ENCODE measurements at places on chromosomes 1 and 21.

DNA sequence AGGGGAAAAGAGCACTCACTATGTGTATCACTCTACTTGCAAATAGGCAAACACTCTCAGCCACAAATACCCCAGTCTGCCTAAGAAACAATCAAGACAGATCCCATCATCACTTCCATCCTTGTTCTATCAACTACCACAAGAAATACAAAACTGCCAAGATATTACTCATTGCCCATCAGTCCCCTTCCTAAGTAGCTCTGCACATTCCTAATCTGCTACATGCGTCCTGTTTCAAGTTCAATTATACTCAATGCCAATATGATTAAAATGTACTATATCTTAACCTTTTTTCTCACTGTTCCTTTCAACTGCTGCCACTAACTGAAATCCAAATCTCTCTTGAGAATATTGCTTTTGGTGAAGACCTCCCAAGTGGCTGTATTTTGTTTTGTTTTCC lies 1688.4 kb downstream of the PLA2G4A start:
- DNase-seq = no peak

GRCh38 chr1:224518528-224518927 lies 83.9 kb upstream of the WDR26 start:
- DNase-seq = no peak

DNA sequence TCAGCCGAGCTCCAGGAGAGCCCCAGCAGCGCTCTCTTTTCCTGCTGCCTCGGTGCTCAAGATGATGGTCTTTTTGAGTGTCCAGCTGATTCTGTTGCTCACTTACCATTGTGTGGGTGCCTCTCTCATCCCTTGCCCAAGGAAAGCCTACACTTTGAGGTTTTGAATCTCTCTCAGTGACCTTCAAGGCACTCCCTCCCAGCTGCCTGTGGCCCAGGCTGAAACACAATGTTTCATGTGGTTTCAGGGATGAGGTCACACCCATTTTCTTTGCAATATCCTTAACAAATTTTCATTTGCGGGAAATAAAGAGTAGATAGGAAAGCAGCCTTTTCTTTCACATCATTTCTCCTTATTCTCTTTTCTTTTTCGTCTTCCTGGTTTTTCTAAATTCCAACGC lies 12.6 kb upstream of the MRPS14 start:
- no peak for DNase-seq

DNA sequence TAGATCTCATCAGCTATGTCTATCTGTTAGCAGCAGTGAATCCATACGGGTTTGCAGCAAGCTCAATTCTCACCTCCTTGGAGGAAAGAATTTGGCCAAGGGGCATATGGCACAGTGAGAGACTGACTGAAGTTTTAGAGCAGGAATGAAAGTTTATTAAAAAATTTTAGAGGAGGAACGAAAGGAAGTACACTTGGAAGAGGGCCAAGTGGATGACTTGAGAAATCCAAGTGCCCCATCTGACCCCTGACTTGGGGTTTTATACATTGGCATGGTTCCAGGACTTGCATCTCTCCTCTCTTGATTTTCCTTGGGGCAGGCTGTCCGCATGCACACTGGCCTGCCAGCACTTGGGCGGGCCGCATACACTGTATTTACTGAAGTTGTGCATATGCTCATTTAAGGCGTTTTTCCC lies 9.2 kb upstream of the OSBPL9 start:
- no peak for DNase-seq

- DNase-seq = no peak
Measured at GRCh38 chr1:39761557-39762260, 9.4 kb downstream of the OXCT2 start.

- DNase-seq = no peak
Measured at GRCh38 chr1:17335821-17336710, 28.1 kb downstream of the PADI4 start.

- DNase-seq = no peak
Measured at GRCh38 chr1:161226320-161226711, 456 bp downstream of the TOMM40L start.

DNA sequence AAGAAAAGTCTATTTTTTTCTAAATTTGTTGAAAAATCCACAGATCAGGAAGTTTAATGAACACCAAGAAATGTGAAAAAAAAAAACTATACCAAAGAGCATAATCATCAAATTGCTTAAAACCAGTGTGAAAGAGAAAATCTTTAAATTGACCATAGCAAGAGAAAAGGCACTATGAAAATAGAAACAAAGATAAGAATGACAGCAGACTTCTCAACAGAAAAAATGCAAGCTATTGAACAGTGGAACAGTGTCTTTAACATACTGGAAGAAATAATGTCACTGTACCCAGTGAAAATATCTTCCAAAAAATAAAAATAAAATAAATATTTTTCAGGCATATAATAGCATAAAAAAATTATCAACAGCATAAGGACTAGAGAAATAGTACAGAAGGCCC lies 243.0 kb upstream of the GJB5 start:
- DNase-seq = no peak

GRCh38 chr21:31299291-31300147 lies 44.5 kb downstream of the TIAM1 start:
- no peak for DNase-seq

- DNase-seq = no peak
Measured at GRCh38 chr1:59604191-59604590, 210.6 kb upstream of the HOOK1 start.

GRCh38 chr1:244394826-244395765 lies 56.6 kb downstream of the ADSS2 start:
- peak; percentile 95 for DNase-seq

- DNase-seq = no peak
Measured at GRCh38 chr21:32338209-32338921, 39.7 kb downstream of the MRAP start.

GRCh38 chr1:115341948-115342347 lies 3.9 kb upstream of the NGF start:
- DNase-seq = no peak

- no peak for DNase-seq
Measured at GRCh38 chr1:26856181-26856580, 6.8 kb upstream of the SFN start.

DNA sequence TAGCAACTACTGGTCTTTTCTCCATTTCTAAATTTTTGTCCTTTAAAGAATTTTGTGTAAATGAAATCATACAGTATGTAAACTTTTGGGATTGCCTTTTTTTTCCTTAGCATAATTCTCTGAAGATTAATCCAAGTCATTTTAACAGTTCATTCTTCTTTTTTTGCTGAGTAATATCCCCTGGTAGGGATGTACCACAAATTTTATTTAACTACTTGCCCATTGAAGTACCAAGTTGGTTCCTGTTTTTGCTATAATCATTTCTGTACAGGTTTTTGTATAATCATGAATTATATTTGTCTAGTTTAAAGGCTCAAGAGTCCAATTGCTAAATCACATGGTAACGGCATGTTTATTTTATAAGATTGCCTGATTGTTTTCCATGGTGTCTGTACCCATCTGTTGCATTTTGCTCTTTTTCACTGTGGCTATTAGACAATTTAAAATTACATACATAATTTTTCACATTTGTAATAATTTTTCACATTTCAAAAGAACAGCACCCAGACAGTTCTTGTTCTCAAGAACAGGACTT lies 891.1 kb downstream of the USP25 start:
- no peak for DNase-seq

- no peak for DNase-seq
Measured at GRCh38 chr1:94772230-94772641, 47.9 kb upstream of the SLC44A3 start.

DNA sequence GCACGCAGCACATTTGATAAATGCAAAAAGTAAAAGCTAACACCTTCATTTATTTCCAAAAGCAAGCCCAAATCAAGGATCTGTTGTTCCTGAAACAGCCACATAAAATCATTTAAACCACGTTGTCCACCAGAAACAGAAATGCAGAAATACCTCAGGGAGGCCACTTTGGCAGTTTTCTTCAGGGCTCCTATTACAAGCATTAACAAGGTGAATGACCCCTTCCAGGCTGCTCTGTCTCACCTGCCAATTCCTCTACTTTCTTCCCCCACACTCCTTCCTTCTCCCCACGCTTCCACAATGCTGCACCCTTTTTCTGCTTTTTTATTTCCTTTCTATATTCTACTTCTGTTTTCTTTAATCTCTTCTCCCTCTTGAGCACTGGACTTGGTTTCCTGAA lies 55.0 kb upstream of the PTGFRN start:
- DNase-seq = no peak

DNA sequence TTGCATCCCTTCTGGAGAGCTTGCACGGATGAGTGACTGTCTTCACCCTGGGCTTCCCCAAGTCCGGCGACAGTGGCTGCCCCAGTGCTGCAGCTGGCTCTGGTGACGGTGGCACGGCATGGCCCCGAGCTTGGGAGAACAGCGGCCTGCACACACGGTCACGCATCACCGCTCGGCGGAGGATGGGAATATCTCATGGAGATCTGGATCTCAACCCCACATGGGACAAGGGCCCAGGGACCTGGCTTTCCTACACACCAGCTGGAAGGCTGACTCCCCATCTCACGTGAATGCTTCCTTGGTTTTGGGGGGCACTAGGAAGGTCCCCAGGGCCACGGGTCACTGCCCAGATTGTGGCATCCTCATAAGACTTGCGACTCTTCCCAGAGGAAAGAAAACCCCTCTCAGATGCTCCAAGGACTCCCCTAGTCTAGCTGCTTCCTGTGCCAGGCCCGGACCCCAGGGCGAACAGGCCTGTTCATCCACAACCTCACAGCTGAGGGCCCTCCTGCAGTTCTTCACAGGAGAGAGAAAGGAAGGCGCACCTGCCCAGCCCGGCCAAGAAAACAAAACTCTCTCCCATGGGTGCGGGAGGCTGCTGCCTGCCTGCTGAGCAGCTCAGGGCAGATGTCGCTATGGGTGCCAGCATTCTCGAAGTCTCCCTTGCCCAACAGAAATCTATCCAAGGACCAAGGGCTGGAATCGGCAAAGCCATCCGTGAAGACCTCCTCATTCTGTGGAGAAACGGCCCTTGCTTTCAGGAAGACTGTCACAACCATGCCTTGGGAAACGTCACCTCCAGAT lies 9.9 kb downstream of the CFAP410 start:
- DNase-seq = no peak

DNA sequence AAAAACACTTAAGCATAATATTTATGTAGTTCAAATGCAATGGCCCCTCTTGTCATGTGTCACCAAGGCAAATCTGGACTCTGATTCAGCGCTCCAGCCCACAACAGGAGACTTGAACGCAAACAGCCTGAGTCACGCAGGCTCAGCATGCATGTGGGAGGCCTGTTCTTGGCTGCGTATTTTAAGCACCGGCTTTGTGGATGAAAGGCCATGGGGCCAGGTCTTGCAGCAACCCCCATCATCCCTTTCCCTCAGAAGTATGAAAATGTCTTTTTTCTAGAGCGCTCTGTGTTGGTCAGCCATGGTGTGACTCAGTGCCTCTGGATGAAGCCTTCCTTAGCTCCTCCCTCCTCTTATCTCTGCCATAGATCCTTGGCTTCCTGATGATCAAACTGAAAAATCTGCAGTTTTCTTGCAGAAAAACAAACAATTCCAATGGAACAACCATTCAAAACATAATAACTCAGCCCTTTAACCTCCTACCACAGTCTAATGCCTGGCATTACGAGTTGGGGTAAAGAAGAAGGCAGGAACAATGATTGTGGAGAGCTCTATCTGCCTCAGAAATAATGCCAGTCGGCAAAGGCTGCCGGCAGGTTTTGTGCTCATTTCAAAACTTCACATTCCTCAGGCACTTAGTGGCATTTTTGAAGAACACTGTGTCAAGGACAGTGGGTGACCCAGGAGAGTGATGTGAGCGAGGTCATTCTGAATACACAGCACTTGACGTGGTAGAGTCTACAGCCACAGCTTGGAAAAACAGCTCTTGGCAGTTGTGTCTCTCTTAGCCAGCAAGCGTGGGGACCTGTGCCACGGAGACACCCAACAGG lies 167.5 kb downstream of the CLIC6 start:
- DNase-seq = no peak

GRCh38 chr1:90970208-90970607 lies 51.6 kb downstream of the ZNF644 start:
- DNase-seq = no peak

GRCh38 chr1:230170153-230170547 lies 103.1 kb downstream of the GALNT2 start:
- no peak for DNase-seq

- DNase-seq = no peak
Measured at GRCh38 chr1:25799935-25800702, at the start of gene SELENON. TSS of gene SELENON (plus strand) at chr1:25800193. CDS start at chr1:25800231, 38 bp downstream.

DNA sequence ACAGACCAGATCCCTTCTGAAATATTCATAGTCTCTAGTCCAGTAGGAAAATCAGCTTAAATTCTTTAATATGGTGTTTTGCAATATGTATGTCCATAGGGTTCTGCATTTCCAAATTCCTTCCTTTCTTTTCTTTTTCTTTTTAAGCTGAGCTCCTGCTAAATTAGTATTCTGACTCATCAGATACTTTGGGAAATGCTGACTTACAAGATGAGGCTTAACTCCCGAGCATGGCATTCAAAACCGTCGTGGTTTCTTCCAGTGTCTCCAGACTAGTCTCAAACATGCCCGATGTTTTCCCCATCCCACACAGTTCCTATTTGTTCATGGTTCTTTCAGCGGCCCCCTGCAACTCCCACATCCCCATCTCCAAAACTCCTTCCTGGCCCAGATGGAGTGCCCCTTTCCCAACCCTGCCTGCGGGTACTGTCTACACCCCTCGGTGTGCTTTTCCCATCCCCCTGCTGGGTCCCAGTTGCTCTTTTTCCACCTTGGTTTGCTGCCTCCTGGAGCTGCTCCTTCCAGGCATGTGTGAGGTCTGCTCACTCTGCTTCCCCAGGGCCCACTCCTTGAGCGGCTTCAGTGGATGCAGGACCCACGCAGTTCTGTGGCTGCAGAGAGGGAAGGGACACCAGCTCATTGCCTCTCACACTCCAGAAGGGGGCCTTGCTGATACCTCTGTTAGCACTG lies 19.5 kb upstream of the ETV3 start:
- no peak for DNase-seq

DNA sequence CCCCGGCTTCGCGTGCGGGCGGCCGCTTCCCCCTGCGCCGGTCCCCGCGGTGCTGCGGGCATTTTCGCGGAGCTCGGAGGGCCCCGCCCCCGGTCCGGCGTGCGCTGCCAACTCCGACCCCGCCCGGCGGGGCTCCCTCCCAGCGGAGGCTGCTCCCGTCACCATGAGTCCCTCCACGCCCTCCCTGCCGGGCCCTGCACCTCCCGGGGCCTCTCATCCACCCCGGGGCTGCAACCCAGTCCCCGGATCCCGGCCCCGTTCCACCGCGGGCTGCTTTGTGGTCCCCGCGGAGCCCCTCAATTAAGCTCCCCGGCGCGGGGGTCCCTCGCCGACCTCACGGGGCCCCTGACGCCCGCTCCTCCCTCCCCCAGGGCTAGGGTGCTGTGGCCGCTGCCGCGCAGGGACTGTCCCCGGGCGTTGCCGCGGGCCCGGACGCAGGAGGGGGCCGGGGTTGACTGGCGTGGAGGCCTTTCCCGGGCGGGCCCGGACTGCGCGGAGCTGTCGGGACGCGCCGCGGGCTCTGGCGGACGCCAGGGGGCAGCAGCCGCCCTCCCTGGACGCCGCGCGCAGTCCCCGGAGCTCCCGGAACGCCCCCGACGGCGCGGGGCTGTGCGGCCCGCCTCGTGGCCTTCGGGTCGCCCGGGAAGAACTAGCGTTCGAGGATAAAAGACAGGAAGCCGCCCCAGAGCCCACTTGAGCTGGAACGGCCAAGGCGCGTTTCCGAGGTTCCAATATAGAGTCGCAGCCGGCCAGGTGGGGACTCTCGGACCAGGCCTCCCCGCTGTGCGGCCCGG lies 159.2 kb downstream of the RUNX1 start:
- DNase-seq = no peak

Data from NCI-H524 treated with DMSO at 0.1 percent for 48 hours (cell line).